NCI-H774 (cell line): ENCODE measurements at places on chromosomes 5 and 9.

DNA sequence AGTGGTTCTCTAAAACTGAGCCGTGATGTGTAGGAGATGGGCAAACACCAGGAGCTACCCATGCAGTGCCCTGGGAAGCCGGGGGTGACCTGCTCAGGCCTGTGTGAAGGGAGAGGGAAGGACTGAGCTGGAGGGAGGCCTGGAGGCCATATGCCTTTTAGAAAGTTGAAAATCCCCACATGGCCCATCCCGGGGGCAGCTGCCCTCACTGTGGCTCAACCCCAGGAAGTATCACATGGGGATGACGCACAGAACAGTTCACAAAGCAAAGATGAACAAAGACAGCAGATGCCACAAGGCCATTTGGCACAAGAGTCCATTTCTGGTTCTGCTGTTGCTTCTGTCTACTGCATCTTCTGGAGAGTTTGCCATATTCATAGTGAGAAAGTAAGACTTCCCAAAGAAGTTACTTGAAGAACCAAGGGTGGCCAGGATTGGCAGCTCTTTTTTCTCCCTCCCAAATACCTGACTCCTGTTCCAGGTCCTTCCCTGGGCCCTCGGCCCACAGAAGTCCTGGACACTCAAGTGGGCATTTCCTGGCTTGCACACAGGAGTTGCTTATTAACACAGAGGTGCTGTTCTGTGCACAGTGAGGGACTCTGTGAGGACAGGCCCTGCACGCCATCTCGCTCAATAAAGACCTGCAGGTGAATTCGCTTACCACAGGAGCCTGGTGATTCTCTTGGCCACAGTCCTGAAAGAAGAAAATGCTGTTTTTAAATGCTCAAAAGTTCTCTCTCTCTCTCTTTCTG lies 25.1 kb downstream of the ACSL6 start:
- DNase-seq: no peak

DNA sequence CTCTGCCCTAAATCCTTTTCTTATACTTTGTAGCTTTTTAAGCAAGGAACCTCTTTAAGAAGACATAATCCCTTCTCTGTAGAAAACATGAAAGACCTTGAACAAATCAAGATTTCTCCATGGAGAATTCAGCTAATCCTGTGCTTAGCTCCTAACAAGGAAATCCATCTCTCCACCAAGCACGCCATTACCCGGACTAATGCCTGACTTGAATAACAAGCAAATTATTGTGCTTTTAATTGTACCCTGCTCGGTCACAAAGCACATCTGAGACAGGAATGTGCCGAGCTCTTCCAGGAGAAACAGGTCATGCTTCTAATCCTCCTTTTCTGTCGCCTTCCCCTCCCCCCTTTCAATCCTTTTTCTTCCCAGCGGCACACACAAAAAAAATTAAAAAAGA lies 141.3 kb downstream of the PSAT1 start:
- no peak for DNase-seq

DNA sequence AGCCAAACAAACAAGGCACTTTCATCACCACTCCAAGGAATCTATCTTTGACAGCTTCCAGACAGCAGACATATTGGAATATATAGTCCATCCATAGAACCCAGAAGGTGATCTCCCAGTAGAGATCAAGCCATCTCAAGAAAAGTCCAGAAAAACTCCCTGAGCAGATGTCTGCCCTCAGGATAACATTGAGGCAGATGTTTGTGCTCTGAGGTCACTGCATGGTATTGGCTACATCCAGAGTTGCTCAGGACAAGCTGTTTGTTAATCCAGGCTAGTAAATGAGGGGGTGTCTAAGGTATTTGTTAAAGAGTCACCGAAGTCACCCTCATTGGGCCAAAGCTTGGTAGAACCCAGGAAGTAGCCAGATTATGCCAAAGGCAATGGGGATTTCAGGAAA lies 556.3 kb upstream of the KLF4 start:
- no peak for DNase-seq

- DNase-seq: peak; percentile 60
Observed at GRCh38 chr9:5629312-5630080, 589 bp downstream of the RIC1 start.

DNA sequence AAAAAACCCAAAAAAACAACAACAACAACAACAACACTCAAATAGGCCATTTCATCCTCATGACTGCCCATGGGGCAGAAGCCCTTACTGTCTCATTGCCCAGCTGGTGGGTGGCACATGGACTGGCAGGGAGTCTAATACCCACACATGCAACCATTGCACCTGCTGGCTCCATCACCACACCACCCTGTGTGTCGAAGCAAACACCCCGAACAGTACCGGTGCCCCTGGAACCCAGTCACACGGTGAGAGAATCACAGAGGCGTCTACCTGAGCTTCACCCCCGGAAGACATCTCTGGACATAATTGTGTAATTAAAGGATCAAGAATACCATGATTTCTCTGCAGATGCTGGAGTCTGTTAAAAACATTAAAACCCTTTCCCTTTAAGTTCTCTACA lies 6.5 kb downstream of the PAEP start:
- no peak for DNase-seq

- no peak for DNase-seq
Observed at GRCh38 chr5:139443831-139444453, 4.6 kb upstream of the DNAJC18 start.

- DNase-seq: no peak
Observed at GRCh38 chr9:123998970-123999621, 12.5 kb upstream of the LHX2 start.

DNA sequence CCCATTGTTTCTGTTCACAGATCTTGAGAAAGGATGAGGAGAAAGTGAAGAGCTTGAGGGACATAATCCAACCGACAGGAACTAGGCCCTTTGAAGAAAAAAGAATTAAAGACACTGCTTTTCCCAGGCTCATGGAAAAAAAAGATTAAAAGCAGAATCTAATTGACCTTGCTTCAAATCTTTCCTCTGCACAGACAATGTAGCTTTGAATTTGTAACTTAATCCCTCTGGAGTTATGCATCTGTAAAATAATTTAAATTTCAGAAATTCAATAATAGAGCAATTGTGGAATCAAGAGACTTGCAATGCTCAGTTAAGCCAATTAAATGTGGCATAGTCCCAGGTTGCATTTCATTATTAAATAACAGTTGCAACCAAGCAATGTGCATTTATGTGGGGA lies 64.6 kb downstream of the SVEP1 start:
- no peak for DNase-seq

GRCh38 chr5:65017636-65018035 lies 248.9 kb downstream of the CWC27 start:
- no peak for DNase-seq

DNA sequence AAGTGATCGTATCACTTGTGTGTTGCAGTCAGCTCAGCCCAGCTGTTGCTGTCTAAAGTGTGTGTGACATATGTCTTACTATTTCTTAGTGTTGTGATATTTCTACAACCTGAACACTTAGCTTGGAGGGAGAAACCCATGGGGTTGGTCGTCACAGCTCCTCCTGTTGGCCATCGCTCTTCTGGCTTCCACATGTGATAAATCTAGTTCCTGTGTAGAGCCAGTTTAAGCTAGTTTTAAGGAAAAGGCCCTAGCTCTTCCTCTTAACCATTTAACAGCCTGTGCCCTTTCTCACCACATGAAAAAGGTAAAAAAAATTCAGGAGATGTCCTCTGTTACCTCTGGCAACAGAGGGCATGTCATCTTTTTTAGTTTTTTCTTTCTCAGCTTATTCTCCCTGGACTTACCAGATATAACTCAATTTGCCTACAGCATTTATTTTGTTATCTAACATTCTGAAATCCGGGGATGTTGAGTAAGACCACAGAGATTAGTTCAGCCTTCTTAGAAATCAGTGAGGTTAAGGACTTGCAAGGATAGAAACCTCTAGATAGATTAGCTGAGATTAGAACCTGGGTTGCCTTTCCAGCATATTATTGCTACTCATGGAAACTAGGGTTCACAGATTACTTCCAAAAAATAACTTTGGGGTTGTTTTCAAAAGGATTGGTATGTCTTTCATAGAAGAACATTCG lies 100.4 kb downstream of the GAPVD1 start:
- no peak for DNase-seq

DNA sequence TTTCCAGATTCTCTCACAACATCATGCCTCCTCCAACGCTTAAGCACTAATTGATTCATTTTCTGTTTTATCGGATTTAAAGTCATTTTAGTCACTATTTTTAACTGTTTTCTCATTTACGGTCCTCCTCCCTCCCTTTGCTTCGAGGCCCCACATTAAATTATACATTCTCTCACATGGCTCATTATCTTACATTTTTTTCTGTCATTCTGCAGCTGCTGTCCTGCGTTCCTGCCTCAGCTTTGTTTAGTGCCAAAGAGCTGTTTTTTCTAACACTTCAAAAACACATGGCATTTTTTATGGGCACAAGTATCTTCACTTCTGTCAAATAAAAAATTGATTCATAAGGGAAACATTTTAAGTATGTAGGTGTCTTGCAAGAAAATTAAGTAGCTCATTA lies 130.1 kb upstream of the FST start:
- DNase-seq: no peak

DNA sequence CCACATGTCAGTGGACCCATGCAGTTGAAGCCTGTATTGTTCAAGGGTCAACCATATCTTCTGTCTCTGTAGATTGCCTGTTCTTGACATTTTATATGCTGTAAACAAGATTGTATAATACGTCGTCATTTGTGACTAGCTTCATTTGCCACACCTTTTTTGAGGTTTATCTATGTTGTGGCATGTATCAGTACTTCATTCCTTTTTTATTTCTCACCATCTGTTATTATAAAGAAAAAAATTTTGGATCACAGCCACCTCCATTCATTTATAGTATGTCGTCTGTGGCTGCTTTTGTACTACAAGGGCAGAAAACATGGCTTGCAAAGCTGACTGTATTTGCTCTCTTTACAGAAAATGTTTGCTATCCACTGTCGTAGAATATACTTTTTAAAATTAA lies 72.4 kb downstream of the TEK start:
- DNase-seq: no peak

DNA sequence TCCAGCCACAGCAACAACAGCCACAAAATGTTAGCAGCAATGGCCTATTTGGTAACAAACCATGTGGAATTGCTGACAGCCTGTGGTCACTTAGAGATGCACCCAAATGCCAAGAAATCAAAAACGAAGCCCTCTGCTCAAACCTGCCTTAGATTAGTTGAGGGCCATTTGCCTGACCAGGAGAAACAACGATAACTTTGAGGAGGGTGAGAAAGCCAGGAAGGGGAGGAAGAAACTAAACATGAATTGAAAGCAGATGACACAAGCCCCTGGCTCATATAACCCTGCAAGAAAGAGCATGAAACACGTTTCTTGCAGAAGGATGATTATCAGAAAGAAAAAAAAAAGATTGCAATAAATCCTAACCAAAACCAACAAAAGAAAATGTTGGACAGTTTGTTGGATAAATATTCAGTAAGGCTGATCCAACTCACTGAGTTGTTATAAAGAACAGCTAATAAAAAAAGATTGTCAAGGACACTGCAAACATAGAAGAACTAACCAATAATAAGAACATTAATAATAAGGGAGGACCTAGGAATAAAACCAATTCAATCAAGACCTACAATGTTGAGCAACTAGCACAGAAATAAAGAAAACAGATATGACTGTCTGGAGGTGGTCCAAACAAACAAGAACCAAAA lies 140.5 kb upstream of the SLC30A5 start:
- DNase-seq: no peak
